Posterior cingulate gyrus (tissue), 11 donors: ENCODE measurements at places on chromosomes 13 and 19.

DNA sequence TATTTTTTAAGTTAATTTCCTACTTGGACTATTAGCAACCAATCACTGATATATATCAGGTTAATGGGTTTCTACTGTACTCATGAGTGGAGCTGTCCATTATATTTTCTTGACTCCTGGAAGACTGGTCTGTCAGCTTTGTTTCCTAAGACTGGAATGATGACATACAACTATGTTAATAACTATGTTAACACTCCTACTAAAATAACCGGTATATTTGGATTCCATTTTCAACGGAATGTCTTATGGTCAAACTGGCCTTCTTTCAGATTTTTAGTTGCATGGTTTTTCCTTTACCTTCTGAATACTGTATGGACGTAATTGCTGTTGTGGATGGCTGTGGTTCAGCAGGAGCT is 45.8 kb upstream of the GPI start:
- no peak for DNase-seq

GRCh38 chr19:14023404-14024235 is 4.3 kb upstream of the RLN3 start:
- no peak for DNase-seq

- no peak for DNase-seq
These were observed 41.6 kb downstream of the NDFIP2 start for GRCh38 chr13:79522583-79522982.

- no peak for DNase-seq
These were observed 243.5 kb downstream of the ITGBL1 start for GRCh38 chr13:101695870-101696516.

DNA sequence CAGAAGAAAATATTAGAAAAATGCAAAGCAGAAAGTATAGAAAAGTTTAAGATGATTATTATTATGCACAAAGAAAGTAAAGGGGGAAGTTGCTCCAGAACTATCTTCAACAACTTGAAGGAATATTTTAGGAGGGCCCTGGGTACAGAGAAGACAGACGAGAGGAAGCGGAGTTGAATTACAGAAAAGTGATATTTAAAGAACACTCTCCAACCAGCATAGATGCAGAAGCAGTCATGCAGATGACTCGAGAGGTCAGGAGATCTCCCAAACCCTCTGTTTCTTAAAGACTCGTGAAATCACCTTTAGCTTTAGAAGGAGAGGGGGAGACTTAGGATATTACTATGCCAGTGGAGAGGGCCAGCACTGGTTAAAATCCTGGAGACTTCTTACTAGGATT is 8.5 kb upstream of the SHISA2 start:
- DNase-seq = no peak

- DNase-seq = no peak
These were observed 2.8 kb downstream of the MYADM start for GRCh38 chr19:53870485-53870844.

DNA sequence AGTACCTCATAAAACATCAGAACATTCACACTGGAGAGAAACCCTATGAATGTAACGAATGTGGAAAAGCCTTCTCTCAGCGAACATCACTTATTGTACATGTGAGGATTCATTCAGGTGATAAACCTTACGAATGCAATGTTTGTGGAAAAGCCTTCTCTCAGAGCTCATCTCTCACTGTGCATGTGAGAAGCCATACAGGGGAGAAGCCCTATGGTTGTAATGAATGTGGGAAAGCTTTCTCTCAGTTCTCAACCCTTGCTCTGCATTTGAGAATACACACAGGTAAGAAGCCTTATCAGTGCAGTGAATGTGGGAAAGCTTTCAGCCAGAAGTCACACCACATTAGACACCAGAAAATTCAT is 22.0 kb downstream of the ZNF146 start:
- DNase-seq = no peak

GRCh38 chr13:33137721-33138120 is 121.5 kb downstream of the KL start:
- no peak for DNase-seq

- no peak for DNase-seq
These were observed 490 bp upstream of the SLC5A5 start for GRCh38 chr19:17871032-17871877.

- DNase-seq = no peak
These were observed 54.0 kb downstream of the LRCH1 start for GRCh38 chr13:46606970-46607369.

DNA sequence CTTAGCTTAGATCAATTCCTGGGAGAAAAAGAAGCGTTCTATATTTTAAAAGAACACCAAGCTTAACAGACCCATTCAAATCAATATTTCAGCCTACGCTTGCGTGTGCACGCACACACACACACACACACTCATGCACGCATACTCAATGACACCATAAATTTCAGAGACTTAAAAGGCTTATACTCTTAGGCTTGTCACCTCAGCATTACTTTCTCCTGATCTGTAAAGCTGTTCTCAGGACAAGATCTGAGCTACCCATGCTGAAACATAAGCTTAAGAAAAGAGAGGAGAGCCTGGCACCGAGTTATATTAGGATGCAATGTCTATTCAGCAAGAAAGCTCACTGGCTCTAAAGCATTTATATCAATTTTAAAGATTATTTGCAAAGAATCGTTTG is 368.5 kb downstream of the FGF14 start:
- DNase-seq = no peak

DNA sequence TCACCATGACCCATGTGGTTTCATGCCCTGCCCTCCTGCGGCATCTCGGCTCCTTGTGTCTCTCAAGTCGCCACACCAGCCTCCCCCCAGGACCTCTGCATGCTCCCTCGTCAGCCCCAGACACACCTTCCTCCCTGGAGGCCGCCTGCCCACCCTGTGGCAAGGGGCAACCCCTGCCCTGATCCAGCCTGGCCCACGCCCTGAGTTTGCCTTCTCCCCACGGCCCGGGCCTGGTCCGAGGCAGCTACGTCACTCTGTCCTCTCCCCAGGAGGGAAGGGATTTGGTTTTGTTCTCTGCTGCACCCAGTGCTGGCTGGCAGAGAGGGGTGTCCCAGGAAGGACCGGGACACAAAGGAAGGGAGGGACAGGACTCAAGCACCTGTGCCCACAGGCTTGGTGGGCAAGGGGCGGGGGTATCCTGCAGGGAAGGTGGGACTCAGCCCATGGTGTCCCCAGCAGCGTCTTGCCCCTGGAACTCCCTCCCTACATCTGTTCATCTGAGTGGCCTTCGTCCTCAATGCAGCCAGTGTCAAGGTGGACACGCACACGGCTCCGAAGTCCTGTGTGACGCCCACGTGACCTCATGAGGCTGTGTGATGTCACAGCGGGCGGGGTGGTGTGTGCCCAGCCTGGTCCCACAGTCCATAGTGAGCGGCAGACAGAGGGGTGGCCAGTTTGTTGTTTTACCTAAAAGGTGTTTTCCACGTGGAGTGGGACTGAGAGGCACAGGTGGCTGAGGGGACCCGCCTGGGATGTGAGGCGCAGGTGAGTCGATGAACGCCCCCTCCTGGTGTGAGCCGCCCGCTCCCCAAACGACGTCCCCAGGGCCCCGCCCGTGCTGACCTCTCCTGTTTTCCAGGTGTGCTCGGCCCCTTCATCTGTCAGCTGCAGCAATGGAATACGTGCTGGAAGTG is at the start of gene TEX29:
TEX29 (plus strand) TSS at position 645 of the 914 bp plus-strand sequence; CDS start at position 894, 249 bp downstream.
- no peak for DNase-seq

- DNase-seq = no peak
These were observed 21.0 kb downstream of the RFX1 start for GRCh38 chr19:13984875-13985741.

DNA sequence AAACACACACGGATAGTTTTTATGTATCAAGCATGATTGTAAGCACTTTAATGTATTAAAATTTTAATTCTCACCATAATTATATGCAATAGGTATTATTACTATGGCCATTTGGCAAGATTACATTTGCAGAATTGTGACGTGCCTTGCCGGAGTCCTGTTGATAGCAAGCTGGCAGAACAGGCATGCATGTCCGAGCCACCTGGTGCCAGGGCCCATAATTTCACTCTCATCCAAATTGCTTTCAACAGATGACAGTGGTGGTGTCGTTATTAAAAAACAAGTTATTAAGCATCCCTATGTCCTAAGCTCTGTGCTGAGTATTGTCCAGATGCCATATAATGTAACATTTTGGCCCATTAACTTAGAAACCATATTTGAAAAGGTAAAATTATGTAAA is 374.3 kb downstream of the FOXO1 start:
- DNase-seq = no peak

GRCh38 chr13:74623761-74624160 is 489.6 kb upstream of the KLF12 start:
- DNase-seq = no peak

DNA sequence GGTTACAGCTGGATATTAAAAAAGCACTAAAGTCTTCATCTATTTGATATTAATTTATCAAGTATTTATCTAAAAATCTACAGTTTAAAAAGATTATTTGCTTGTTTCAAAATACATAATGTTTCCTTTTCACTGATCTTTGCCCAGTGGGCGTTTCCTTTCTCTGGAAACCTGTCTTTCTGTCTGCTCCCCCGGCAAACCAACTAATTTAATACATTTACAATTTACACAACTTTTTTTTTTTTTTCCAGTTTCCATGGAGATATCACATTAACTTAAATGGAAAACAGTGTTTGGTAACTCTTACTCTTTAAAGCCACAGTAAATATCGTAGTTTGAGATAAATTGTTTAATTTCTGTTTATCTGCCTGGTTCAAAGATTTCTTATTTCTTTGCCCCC is 5.3 kb downstream of the GPC6 start:
- no peak for DNase-seq

- DNase-seq = no peak
These were observed 107.6 kb downstream of the SLC25A15 start for GRCh38 chr13:40897053-40897452.

DNA sequence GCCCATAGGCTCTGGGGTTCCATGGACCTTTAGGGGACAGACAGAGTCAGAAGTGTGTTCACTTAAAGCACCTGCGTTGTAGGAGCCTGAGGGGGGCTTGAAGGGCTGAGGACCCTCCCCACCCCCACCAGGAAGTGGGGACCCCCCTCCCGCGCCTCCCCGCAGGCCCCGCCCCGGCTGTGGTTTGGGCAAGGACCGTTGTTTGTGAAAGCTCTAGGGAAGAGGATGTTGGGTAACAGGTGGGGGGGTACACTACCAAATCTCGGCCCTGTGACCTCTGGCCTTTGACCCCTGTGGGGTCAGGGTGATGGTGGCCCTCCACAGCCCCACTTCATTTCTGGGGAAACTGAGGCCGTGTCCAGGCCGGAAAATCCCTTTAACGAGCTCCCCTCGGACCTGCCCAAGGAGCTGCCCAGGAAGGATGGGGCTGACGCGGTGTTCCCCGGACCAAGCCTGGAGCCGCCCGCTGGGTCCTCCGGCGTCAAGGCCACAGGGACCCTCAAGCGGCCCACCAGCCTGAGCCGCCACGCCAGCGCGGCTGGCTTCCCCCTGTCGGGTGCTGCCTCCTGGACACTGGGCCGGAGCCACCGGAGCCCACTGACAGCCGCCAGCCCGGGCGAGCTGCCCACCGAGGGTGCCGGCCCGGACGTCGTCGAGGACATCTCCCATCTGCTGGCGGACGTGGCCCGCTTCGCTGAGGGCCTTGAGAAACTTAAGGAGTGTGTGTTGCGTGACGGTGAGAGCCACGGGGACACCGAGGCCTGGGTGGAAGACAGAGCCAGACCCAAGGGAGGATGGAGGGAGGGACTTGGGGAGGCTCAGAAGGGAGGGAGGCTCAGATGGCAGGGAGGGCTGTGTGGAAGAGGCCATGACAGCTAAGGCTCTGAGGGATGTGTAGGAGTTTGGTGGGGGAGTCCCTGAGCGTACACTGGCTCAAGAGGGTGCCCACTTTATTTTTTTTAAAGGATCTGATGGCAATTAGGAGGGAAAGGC is 1.3 kb downstream of the ARHGAP45 start:
- DNase-seq = no peak

- no peak for DNase-seq
These were observed 159.9 kb upstream of the PRR20A start for GRCh38 chr13:56980856-56981255.

DNA sequence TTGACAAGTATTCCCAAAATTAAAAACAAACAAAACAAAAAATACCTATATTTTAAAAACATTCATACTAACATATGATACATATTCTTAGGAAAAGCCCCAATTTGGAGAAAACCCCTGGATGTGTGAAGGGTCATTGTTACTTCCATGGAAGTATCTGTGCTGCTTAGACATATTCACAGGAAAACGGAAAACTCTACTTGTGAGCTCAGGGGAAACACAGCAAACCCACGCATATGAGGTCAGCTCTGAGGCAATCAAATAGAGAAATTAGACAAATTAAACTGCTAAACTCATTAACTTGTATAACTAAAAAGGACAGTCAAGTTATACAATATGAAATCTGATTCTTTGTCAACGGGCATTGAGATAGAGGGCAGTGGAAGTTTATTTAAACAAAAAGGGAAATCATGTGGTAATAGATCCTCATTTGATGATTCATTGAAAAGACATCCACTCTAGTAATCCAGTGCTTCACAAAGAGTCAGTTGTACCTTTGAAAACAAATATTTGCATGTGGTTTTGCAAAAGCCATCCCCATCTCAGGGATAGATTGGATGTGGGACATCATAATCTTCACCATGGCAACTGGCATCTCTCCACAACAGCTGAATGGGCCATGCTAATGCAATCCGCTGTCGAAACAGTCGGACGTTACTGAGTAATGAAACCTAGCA is 423.4 kb downstream of the ITGBL1 start:
- no peak for DNase-seq

- DNase-seq = no peak
These were observed 40.0 kb downstream of the MYO16 start for GRCh38 chr13:108669381-108669780.

DNA sequence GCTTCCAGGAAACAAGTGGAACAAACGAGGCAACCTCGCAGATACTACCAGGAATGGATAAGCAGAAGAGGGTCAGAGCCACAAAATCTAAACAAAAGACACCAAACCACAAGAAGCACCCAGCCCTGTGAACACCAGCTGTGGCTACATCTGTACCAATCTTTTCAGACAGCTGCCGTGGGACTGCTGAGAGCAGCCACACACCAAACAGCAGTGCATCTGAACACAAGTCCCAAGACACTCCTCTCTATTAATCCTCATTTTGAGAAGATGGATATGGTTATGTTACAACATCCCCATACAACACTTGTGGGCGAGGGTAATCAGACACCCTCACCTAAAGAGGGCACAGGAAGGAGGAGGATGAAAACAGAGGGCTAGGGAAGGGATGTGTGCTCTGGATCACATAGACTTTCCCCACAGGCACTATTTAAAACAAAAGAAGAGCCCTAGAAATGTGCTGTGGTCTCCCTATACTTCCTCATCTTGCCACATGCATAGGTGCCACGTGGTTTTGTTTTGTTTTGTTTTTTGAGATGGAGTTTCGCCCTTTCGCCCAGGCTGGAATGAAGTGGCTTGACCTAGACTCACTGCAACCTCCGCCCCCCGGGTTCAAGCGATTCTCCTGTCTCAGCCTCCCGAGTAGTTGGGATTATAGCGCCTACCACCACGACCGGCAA is 41.6 kb upstream of the ZNF14 start:
- DNase-seq = no peak

DNA sequence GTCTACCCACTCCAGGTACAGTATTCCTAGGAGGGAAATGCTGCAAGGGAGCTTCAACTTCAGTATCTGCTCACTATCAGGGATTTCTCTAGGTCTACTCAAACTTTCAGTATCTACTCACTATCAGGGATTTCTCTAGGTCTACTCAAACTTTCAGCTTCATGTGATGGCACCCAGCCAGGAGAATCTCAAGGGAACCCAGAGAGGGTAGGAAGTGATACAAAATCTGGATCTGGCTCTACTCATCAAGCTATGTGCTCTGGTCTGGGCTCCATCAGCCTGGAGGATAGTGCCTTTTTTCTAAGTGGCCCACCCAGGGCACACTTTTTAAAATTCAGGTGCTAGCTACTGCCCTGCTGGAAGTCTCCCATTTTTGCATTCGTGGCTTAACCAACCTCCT is 52.3 kb upstream of the FNDC3A start:
- DNase-seq = no peak

GRCh38 chr13:24741016-24741662 is 22.8 kb upstream of the RNF17 start:
- no peak for DNase-seq
